ENCODE measurements at places on chromosomes 2 and 18.
A peak's percentile ranks its signal among the peaks of the same experiment; 100 is the strongest.

DNA sequence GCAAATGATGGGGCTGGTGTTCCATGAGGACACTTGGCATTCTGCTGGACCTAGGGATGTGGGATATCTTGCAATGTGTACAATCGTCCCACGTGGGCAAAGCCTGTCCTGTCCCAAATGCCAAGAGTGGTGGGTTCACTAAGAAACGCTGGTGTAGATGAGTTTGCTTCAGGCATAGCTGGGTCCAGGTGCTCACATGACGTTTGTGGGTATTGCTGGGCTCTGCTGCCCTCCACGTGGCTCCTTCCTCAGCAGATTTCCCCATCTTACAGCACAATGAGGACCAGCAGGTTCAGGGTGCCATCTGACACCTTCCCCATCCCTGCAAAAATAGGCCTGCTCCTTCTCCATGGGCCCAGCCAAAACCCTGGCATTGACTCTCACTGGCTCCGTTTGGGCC lies 105.9 kb downstream of the SEPTIN10 start:
- DNase-seq: no peak

- no peak for DNase-seq
These were observed 1.1 kb downstream of the LMAN1 start for GRCh38 chr18:59357928-59358327.

DNA sequence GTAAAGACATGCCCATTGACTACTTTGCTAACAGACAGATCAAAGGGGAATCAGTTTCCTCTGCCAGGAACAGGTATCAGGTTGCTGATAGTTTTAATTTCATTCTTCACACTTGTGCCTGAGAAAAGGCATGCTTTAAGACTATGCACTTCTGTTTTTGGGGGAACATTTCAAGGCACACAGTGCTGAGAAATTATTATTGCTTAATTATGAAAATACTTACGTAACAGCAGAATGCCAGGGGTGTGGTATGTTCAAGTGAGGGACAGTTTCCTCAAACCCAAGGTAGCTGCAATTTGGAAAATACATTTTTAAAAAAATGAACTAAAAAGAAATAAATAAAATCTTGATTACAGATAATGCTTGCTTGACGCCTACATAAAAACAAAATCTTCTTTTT lies 1746.1 kb upstream of the PIK3C3 start:
- no peak for DNase-seq

DNA sequence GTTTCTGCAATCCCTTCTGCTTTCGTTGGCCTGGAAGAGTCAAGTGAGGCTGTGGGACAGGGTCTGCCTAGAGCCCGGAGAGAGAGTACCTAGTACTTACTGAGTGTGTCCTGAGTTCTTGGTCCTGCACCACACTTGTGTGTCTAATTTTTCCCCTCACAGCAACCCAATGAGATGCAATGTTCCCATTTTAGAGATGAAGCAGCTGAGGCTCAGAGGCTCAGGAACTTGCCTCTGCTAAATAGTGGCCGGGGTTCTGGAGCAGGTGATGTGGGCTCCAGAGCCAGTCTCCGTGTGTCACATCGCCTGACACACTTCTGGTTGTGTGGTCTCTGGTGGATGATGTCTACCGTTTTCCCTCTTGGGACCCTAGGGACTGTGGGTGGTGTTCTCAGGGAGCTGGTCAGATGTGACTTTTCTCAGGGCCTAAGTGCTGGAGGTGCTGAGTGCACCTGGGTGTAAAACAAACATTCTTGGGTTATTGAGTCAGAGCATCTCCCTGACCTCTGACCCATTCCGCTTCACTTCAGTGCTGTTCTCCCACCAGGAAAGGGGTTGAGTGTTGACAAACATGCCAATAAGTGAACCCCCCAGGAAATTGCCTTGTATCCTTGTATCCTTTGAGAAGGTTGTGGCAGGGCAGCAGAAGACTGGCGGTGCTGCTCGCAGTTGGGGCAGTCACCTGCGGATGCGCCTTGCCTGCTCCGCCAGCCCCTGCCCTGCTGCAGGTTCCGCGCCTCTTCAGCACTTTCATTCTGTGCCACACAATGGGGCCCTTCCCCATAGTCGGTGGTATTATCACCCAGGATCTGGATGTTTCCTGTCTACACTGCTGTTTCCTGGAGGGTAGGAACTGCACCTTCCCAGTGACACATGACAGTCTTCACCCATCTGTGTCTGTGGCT lies 32.1 kb downstream of the HK2 start:
- no peak for DNase-seq

DNA sequence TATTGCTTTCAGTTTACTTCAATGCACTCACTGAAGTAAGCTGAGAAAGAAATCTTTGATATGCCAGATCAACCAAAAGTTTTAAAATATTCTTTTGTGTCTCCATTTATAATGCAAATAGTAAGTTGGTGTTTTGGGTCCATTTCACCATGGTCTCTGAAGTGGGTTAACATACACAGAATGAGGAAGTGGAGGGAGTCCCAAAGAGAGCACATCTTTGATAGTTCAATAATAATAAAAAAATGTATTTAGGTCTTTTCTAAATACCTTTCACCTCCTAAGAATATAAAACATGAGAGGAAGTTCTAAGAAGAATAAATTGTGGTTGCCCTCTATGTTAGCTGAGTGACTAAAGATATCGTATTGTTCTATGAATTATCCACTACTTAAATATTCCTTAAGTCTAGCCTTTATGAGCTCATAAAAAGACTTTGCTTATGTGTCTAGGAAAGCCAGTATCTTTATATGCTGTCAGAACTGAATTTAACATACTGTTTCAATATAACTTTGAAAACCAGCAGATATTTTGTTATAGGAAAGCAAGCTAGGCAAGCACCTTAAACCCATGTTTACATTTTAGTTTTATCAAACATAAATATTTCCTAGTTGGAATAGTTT lies 148.7 kb upstream of the ZEB2 start:
- DNase-seq: no peak

DNA sequence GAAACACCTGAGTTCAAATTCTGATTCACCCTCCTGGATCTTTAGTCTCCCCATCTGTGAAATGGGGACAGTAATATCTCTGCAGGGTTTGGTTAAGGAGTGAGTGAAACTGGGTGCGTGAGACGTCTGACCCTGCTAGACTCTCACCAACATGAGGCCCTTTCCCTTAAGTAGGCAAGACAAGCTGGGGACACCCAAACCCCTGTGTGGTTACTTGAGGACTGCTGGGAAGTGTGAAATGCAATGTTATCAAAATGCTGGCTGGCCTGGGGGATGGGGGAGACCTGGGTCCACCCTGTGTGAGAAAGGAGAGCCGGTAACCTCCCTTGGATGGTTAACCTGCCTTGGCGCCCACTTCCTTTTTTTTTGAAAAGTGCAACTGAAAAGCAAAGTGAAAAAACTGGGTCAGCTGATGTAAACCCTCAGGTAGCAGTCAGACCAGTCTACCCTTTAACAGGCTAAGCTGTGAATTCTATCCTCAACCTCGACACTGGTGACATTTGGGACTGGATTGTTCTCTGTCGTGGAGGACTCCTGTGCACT lies 82.3 kb downstream of the INPP5D start:
- no peak for DNase-seq

DNA sequence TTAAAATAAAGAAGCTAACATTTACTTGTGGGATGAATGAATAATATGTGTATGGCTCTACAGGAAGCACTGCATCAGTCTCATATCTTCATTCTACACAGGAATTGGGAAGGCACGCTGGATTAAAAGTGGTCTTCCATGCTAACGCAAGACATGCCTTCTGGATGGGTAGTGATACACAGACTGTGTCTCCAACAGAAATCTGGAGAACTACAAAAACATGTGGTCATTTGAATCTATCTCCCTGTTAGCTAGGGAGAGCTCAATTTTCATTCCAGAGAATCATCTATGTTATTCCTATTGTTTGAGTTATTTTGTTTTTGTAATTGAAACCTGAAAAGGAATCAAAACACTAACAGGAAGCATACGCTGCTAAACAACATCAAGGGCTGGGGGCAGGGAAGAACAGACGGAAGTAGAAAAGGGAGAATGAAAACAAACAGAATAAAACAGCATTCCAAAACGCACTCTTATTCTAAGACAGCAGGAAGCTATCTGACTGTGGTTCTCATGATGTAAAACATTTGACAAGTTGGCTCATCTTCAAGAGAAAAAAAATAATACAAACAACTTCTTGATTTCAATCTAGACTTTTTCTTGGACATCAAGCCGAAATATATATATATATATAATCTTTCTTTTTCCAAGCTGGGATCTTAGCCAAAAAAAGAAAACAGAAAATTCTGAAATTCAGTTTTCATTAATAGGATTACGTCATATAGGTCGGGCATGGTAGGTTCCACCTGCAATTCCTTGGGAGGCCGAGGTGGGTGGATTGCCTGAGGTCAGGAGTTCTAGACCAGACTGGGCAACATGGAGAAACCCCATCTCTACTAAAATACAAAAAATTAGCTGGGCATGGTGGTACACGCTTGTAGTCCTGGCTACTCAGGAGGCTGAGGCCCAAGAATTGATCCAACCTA lies 31.5 kb upstream of the ASNSD1 start:
- DNase-seq: no peak

DNA sequence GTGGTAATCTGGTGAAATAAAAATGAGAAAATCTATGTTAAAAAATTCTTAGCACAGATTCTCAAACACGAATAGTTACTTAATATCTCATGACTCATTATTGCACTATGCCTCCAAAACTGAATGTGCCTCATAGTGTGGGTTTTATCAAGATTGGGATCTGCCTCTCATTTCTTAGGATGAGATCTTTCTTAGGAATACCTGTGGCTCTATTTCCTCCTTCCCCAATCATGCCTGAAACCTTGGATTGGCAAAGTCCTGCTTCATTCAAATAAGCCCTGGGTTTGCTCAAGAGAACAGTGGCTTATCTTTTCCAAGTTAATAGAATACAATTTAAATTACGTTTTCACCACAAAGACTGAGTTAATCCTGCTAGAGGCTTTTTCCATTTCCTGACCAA lies 100.3 kb downstream of the DPP10 start:
- DNase-seq: no peak

DNA sequence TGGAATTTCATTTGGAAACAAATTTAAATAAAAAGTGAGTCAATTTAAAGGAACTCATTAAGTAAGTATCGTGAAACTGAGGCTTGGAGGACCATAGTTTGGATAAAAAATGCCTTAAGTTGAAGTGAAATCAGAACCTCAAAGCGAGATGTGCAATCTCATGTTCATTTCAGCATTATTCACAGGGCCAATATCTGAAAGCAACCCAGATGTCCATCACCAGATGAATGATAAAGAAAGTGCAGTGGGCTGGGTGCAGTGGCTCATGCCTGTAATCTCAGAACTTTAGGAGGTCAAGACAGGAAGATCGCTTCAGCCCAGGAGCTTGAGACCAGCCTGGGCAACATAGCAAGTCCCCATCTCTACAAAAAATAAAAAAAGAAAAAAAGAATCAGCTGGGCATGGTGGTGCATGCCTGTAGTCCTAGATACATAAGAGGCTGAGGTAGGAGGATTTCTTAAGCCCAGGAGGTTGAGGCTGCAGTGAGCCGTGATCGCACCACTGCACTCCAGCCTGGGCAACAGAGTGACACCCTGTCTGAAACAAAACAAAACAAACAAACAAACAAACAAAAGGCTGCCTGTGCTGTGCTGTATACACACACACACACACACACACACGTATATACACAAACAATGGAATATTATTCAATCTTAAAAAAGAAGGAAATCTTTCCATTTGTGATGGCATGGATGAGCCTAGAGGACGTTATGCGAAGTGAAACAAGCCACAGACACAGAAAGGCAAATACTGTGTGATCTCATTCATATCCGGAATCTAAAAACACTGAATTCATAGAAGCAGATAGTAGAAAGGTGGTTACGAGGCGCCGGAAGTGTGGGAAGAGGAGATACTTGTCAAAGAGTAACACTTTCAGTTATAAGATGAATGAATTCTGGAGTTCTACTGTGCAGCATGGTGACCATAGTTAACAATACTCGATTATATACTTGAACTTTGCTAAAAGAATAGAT lies 14.5 kb downstream of the SH3RF3 start:
- no peak for DNase-seq

DNA sequence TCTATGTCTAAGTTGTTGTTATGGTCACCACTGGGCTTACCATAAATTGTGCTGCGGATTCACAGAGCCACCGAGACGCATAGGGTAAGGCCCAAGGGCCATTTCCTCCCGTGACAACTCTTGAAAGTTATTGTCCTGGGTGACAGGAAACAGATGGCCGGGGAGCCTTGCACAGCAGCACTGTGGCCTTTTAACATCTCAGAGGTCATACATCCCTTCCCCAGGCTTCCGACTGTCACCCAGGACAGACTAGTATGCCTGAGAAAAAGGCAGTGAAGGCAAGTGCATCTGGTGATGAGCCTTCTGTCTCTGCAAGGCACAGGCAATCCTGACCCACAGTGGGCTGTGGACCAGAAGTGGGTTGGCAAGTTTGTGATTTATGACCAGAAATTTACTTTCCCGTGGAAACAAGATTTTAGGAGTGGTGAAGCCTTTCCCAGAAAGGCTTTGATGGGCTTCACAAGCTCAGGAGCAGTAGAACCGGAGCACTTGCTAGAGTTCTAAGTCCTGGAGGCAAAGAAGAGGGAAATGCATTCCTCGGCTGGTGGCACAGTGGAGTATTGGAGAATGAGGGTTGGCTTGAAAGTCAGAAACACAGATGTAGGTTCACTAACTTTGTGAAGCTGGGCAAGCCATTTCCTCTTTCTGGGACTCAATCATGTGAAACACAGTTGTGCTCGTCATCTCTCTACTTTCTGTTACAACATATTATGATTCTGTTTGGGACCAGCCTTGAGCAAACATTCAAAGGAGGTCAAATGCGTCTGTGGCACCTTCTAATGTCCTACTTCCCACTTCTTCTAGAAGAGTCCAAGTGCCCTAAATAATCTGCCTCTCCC lies 2.0 kb upstream of the CAPN14 start:
- DNase-seq: no peak

GRCh38 chr2:106851087-106851874 lies 34.7 kb downstream of the ST6GAL2 start:
- DNase-seq: no peak

- DNase-seq: no peak
These were observed 105.1 kb downstream of the RDH14 start for GRCh38 chr2:18455236-18455862.

GRCh38 chr2:162301151-162301804 lies 17.2 kb downstream of the IFIH1 start:
- DNase-seq: peak; percentile 27

DNA sequence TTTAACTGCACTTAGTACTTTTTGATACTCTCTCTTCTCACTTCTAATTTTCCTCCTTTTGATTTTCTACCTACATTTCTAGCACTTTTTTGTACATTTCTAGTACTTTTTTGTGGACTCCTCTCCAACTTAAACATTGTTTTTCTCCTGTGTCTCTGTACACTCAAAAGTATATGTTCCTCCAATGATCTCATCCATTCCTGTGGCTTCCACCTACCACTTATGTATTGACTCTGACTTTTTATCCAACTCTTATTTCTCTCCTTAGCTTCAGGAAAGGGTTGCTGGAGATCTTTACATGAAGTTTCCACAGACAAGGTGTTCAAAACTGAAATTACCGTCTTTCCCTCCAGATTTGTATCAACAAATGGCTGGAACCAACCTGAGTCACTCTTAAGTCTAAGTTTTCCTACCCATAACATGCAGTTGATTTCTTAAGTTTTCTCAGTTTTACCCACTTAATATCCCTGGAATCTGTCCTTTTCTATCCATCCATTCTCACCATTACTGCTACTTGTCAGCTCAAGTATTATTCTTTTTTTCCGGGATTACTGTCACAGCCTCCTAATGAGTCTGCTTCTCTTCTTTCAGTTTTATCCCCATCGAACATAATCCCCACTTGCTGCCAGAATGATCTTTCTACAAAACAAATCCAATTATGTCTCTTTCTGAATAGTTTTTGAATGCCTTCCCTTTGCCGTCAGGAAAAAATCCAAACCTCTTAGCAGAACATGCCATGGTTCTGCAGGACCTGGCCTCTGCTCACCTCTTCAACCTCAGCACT lies 22.6 kb upstream of the PELI1 start:
- DNase-seq: no peak

Data from NCI-H1048 (cell line).